Stimulated activated effector memory CD8-positive, alpha-beta T cell treated with anti-CD3 and anti-CD28 coated beads, Interleukin-12 subunit alpha, Interleukin-12 subunit beta, amount 100 ng/mL, for 72 hours (primary cell): ENCODE measurements at places on chromosomes 2 and 18.

- no peak for DNase-seq
Observed at GRCh38 chr2:233503947-233504637, 62.5 kb downstream of the USP40 start.

DNA sequence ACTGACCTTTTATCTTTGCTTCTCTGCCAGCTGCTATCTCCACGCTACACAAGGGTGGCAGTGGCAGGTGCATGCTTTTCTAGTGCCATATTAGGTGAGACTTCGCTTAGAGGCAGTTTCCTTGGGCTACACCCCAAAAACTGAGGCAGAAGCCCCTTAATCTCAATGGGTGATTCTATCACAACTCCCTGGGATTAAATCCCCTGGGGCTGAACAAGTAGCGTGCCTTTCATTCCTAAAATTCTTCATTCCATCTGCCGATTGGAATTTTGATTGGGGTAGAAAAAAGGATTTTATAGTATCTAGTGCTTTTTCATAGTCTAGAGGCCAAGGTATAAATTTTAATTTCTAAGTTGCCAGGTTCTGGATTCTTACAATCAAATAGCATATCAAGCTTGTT lies 1040.5 kb upstream of the ACVR2A start:
- DNase-seq, result no peak

- DNase-seq, result no peak
Observed at GRCh38 chr2:172735582-172736423, at the start of gene RAPGEF4. RAPGEF4 (plus strand) TSS chr2:172735845; CDS start chr2:172735984, 139 bp downstream.

DNA sequence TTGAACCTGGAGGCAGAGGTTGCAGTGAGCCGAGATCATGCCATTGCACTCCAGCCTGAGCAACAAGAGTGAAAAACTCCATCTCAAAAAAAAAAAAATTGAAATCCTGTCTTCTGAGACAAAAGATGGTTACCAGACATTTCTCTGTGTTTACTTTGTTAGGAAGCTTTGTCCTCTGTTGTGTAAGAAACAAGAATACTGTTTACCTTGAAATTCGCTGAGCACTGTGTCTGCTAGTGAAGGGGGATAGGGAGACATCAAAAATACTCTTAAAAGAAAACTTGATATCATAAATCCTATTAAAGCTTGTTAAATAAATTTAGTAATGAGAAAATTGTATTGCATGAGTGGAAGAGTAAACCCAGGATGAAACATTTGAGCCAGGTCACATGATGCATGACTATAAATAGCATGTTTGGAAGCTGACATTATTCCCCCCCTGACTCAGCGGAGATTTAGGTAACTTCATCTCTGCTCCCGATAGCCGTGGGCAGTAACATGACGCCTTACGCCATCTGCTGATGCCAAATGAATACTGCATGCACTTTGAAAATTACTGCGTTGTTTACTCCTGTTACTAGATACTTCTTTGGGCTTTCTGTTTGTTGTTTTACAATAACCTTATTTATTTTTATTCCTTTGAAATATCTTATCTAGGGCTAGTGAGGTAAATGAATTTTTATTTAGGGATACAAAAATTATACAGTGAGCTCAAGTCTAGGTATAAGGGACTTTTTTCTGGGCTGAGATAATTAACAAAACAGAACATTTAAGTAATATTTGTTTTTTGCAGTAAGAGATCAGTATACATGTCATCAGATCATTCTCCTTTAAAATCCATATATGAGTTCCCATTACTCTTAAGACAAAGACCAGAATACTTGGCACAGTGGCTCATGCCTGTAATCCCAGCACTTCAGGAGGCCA lies 134.9 kb downstream of the MAP3K20 start:
- peak; percentile 69 for DNase-seq

GRCh38 chr18:31503011-31503410 lies 5.0 kb downstream of the DSG2 start:
- DNase-seq, result no peak

DNA sequence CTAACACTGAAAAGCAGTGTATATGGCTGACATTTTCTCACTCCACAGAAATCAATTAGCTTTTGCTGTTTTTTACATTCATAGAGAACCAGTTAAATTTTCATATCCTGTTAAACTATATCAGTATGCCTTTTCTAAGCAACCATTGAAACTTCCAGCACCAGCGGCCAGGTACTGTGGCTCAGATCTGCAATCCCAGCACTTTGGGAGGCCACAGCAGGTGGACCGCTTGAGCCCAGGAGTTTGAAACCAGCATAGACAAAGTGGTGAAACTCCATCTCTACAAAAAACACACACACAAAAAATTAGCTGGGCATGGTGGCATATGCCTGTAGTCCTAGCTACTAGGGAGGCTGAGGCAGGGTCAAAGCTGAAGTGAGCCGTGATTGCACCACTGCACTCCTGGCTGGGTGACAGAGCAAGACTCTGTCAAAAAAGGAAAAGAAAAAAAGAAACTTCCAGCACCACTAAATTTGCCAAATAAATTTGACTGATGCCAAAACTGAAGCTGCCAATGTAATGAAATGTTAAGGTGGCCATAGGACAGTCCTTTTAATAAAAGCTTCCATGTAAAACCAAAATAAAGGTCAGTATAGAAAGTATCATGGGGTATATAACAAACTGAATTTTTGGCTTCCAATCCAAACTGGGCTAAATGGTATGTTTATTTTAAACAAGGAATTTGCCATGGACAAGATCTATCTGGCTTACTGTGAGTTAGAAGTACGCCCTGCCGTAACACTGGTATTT lies 3.5 kb downstream of the SFT2D3 start:
- no peak for DNase-seq

- no peak for DNase-seq
Observed at GRCh38 chr18:21599585-21600525, 649 bp downstream of the ESCO1 start.

GRCh38 chr2:206739271-206739670 lies 21.1 kb upstream of the DYTN start:
- no peak for DNase-seq
